RKO (cell line): ENCODE measurements at places on chromosomes 12 and 14.

DNA sequence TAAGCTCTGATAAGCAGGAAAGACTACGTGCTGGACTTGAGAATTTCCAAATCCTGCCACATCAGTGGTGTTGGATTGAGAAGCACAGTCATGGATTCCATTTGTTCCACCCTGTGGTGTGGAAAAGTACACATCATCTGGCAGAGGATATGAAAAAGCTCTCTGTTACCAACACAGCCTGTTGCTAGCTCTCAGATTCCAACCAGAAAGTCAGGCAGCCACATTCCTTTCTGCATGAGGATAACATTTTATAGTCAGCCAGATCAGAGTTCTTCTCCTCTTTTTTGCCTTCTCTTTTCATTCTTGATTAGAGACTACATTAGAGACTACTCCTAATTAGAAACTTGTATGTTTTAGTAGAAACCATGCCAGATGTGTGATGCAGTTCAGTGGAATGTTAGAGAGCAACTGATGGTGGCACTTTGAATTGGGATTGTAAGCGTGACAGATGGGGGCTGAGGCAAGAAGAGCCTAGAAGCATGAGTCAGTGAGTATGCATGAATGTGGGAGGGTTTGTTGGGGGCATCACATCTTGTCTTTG, 61.2 kb upstream of the STXBP6 start:
- peak; percentile 4 for DNase-seq

DNA sequence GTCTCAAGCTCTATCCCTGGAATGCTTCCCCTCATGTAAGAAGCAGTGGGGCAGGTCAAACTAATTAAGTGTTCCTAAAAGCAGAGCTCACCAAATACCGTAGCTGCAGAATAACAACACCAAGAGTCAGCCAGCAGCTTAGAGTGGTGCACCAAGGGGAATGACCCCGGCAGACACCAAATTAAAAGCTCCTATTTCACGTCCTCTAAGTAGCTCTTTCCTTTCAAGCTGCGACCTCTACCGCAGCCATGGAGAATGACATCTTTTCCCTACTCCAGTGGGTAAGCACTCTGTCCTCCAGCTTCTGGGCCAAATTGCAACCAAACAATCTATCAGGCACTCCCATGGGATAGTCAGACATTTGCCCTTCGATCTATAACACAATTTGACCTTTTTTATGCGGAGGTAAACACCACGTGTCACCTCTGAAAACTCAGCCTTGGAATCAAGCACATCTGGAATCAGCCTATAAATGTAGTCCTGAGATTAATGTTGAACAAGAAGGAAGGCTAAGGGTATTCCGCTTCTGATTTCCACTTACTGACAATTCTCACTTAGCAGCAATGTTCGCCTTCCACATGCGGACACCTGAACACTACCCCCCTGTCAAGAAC, 67.6 kb upstream of the CDKN3 start:
- DNase-seq: peak; percentile 75

- no peak for DNase-seq
These were observed at the start of gene OTOGL for GRCh38 chr12:80099259-80099658. Gene OTOGL, plus strand, starts transcription at chr12:80099537. Its CDS starts 109,895 bp downstream, at chr12:80209432.

GRCh38 chr12:13973996-13974395, 7.4 kb downstream of the GRIN2B start:
- no peak for DNase-seq

GRCh38 chr14:80762641-80763228, 178.8 kb downstream of the CEP128 start:
- DNase-seq: no peak

DNA sequence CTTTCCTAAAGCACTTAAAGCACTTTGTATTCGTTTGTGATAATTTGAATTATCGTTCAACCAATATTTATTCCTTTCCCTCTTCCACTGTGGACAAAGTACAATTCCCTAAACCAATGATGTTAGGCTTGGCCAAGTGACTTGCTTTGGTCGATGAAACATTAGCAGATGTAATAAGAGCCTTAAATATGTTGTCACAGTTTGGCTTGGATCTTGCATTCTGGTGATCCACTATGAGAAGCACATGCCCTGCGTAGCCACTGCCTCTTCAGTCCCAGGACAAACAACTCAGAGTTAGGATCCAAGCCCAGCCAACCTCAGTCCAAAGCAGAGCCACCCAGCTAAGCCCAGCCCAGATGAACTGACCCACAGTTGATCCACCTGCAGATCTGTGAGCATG, 8.4 kb upstream of the C12orf75 start:
- no peak for DNase-seq

DNA sequence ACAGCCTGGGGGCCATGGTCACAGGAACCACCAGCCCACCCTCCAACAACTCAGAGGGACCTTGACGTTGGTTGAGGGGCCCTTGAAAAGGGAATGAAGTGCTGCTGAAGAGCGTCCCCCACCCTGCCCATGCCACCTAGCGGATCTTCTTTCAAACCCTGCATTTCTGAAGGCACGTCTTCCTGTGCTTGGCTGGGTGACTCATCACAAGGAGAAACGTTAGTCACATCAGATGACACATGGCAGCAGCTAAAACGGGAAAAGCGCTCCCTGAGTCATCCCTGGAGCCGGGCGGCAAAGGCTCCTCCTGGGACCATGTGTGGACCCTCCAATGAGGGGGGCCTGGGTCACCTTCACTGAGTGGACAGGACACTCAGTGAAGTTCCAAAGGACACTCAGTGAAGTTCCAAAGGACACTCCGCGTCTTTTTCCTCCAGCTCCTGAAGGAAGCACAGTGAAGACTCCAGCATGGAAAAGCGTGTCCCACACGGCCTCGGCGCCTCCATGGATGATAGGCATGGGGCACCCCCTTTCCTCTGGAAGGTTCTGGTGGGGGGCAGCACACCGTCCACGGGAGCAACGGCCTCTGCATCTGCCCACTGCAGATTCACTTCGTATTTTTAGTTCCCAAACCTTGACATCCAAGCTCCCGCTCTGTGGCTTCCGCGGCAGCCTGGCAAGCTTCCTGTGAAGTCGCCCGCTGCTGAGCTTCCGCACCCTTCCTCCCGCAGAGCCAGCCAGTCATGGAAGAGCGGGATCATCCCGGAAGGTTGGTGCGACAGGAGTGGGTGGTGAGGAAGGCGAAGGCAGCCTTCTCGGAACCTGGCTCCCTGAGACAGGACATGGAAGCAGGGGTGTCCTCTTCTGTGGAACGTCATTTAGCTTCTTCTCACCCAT, 383.4 kb downstream of the VRK1 start:
- DNase-seq: peak; percentile 89

- peak; percentile 27 for DNase-seq
These were observed 51.6 kb downstream of the GPATCH2L start for GRCh38 chr14:76203086-76204001.

DNA sequence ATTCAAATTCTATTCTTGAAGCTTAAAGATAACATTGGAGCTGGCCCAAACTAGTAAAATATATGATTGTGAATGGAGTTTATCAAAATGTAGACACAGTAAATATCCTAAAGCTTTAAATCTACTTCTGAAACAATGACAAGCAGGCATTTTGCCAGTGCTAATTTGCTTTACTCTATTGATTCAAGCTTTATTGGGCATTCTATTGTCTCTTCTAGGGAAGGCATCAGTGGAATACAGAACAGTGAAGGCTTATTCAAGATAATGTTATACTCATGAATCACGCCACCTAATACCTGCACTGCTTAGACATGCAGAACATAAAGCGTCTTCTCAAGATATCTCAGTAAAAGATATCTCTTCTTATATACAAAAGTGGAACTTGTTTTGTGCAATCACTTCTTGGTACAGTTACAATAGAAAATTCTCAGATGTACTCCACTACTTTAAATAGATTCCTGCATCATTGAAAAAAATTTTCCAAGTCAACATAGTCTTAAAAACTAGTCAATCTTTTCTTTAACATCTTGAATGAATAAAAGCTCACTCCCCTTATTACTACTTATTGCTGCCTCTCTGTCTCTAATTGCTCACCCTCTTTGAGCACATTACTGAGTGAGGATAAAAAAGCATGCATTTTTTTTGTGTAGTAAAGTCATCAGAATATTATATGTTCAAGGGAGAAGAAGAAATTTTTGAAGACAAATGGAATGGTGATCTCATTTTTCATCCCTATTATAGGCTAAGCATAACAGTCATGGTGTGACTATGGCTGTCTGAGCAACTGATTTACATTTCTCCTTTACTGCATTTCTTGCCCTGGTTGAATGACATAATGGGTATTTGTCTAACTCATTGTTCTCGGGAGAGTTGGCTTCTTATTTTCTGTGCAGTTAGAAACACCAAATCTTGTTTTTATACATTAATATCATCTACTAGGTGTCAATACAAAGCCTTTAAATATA, 98.0 kb upstream of the E2F7 start:
- no peak for DNase-seq

GRCh38 chr12:130286741-130287440, 50.8 kb upstream of the PIWIL1 start:
- no peak for DNase-seq

GRCh38 chr12:39807043-39807442, 187.4 kb upstream of the ABCD2 start:
- peak; percentile 34 for DNase-seq

GRCh38 chr12:130879781-130880389, 8.0 kb downstream of the RAN start:
- no peak for DNase-seq

- DNase-seq: peak; percentile 29
These were observed 100.1 kb downstream of the CRADD start for GRCh38 chr12:93777254-93777653.

DNA sequence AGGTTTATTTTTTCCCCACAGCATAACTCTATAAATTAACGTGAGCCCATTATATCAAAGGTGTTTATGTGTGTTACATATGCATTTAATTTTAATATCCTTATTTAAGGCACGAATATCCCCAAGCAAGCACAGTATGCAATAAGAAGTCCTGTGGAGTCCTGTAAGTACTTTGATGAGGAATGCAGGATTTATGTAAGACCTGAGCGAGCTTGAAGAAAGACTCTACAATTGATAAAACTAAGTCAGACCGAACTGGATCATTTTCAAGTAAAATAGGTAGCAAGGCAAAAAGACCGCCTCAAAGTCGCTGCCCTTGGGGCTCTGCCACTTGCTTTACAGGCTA, 755 bp downstream of the SLC25A21 start:
- no peak for DNase-seq

- DNase-seq: no peak
These were observed 34.3 kb downstream of the OVCH1 start for GRCh38 chr12:29463198-29463597.

GRCh38 chr12:16608946-16609539, 3.1 kb upstream of the LMO3 start:
- no peak for DNase-seq
